ENCODE measurements at places on chromosomes 16 and 17. TPM values are rescaled to one million over a fixed set of nuclear protein-coding genes. Genes with fewer than 3 reads are reported as not detected.

Gene WNT3
- 1.4 TPM for total RNA-seq

Gene ABCC6
- 1.6 TPM for total RNA-seq

Gene TMEM106A
- 5.7 TPM for total RNA-seq

Gene ZG16
- total RNA-seq: not detected

Gene HIC1
- total RNA-seq: 56.1 TPM

Gene CDC42EP4
- total RNA-seq: 38.9 TPM

Gene GSDMA
- not detected for total RNA-seq

Gene KIF2B
- not detected for total RNA-seq

Gene SLC38A8
- total RNA-seq: not detected

Gene CIBAR2
- not detected for total RNA-seq

Gene ZFP3
- total RNA-seq: 9.5 TPM

Gene SLC47A1
- 10.9 TPM for total RNA-seq

Gene TAC4
- total RNA-seq: not detected

Gene SLC25A11
- total RNA-seq: 94.6 TPM

Gene KRT23
- 26.3 TPM for total RNA-seq

Gene SLC35G6
- total RNA-seq: not detected

Gene CCL8
- 0.51 TPM for total RNA-seq

Gene WFIKKN2
- total RNA-seq: 4.0 TPM

Gene AOC3
- 23.0 TPM for total RNA-seq

Gene XYLT1
- total RNA-seq: 14.5 TPM

Gene TMED6
- total RNA-seq: not detected

Gene ZNF785
- total RNA-seq: 12.1 TPM

Gene CACNG3
- not detected for total RNA-seq

Gene TAOK2
- 37.7 TPM for total RNA-seq

Gene ARHGDIG
- total RNA-seq: 1.7 TPM

Gene MMP25
- total RNA-seq: 0.41 TPM

Gene UTS2R
- 5.8 TPM for total RNA-seq

Gene RANGRF
- total RNA-seq: 7.5 TPM

Gene SLFN14
- 0.31 TPM for total RNA-seq

Gene CD300H
- not detected for total RNA-seq

Gene ADGRG1
- total RNA-seq: 26.9 TPM

Gene PRAC1
- total RNA-seq: not detected

Gene MSLN
- total RNA-seq: 5.3 TPM

Gene ST6GALNAC1
- total RNA-seq: 1.7 TPM

Gene VPS9D1
- total RNA-seq: 10.1 TPM

Gene GNG13
- not detected for total RNA-seq

Gene SLC6A2
- total RNA-seq: 7.8 TPM
